ENCODE measurements at places on chromosomes 5 and 9.

- no peak for DNase-seq
Observed at GRCh38 chr9:84276741-84277140, 63.8 kb downstream of the SLC28A3 start.

GRCh38 chr5:59317023-59317773, 576.3 kb downstream of the PDE4D start:
- DNase-seq: no peak

DNA sequence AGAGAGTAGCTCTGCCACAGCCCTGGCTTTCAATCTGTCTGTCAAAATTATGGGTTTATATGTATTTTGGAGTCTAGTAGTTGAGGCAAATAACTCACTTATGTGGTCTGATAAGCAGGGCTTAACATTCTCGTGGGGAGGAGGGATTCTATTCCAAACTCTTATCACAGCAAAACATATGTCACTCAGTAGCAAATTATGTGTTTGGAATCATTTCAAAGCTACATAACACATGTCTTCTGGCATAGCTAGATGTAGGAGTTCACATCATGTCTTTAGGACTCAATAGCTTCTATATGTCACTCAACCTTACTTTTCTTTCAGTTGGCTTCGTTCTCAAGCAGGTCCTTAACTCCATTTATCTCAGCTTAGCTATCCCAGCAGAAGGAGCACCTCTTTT, 144.5 kb upstream of the SEMA6A start:
- DNase-seq: no peak

DNA sequence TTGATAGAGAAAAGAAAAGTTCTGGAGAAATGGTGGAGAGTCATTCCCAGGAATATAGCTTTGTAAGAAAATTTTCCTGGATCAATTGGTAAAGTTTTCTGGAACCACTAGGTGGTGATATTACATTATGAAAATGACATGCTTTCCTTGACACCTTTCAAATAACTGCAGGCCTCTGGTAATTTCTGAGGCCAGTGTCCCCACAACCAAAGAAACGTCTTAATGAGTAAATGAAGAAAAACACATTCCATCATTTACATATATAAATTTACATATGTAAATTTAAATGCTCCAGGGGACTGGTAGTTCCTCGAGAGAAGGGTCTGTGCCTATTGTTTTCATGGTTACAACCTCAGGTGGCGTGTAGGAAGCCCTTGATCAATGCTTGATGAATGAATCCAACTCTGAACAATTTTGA, 17.2 kb upstream of the RGS3 start:
- no peak for DNase-seq

- no peak for DNase-seq
Observed at GRCh38 chr5:14471507-14471906, 110.1 kb upstream of the OTULINL start.

GRCh38 chr9:10438955-10439354, 173.8 kb downstream of the PTPRD start:
- DNase-seq: no peak

DNA sequence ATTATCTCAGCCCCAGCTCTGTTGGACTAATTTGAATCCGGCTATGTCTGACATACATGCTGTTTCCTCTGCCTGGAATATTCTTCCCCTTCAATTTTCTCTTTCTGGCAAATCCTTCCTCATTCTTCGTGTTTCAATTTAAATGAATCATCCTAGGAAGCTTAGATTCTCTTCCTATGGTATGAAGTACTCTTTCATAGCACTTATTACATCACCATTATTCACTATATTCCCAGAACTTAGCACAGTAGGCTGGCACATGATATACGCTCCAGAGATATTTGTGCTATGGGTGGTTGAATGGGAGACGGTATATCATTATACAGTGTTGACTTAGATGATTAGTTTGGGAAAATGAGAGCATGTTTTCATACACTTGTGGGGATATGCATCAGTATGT, 91.0 kb upstream of the JAK2 start:
- no peak for DNase-seq

- no peak for DNase-seq
Observed at GRCh38 chr5:160339406-160340130, 27.2 kb upstream of the CCNJL start.

GRCh38 chr5:120567921-120568320, 103.8 kb downstream of the PRR16 start:
- no peak for DNase-seq

GRCh38 chr9:114026335-114026734, 51.8 kb downstream of the AMBP start:
- peak; percentile 25 for DNase-seq

GRCh38 chr9:83981126-83981871, 694 bp downstream of the RMI1 start:
- DNase-seq: no peak

DNA sequence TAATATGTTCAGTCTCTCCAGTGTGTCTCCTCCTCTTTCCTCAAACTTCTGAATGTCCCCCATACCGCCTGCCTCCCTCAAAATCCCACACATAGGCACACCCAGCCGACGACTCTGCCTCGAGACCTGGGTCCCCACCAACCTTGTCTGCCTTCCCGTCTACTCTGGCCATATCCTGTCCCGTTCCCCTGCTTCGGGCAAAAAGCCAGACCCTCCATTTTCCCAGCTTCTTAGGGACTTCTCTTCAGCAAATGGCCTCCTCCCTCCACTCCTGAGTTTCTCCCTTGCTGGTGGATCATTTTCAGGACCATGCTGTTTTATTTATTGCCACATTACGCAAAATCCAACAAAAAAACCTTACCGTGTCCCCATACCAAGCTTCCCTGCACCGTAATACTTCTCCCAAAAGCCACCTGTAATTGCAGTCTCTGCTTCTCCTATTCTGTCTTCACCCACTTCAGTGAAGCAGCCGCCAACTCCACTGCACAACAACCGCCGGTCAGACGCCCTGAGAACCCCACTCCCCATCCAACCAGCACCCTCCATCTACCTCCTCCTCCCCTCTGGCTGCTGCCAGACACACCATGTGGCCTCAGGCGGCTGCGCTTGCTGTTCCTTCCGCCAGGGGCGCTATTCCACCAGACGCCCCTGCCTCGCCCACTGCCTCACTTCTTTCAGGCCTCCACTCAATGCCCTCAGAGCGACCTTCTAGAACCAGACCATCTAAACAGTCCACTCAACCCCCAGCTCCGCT, 117.0 kb downstream of the TRPM6 start:
- no peak for DNase-seq

DNA sequence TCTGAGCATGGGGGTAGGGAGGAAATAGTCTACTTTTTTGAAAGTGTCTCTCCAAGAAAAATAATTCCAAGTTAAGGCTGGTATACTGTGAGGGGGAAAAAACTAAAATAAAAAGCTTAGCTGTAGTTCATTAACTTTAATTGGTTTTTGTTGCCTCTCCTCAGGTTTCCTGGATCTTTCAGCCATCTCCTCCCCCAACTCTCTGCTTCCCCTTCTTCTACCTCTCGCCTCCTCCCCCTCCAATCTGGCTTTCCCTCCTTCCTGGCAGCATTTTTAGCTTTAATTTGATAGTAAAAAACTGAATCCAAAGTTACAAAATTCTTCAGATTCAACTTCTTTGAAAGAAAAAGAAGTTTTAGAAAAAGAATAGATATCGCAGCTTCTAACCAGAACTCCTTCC, 462.6 kb downstream of the CETN3 start:
- DNase-seq: no peak

GRCh38 chr9:75448281-75448680, 360.0 kb downstream of the OSTF1 start:
- no peak for DNase-seq

DNA sequence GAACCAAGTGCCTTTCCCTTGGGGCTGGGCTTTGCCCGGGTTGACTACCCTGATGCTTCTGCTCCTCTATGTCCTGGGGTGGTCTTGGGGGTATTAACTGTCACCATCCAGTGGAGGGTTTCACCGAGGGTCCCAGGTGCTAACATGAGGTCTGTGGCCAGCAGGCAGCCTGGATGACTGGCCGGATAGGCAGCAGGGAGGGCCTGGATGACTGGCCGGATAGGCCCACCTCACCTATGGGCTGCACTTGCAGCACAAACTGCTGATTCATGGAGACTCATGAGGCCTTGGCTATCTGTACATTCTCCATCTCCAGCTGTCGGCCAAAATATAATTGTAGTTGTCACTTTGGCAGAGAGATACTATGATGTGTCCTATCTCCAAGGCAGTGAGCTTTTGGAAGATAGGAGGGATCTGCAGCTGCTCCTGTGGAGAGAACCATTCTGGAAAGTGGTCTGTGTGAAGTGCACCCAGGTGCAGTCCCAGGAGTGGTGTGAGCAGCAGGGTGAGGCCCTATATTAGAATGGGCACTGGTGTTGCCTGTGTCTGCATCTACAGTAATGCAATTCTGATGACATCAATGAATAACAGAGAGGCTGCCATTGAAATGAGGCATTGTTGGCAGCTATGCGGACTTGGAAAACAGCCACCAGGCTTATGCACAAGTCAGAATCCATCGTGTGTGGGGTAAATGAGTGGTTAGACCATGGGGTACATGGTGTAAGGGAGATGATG, 26.3 kb upstream of the CDKN2AIPNL start:
- no peak for DNase-seq

DNA sequence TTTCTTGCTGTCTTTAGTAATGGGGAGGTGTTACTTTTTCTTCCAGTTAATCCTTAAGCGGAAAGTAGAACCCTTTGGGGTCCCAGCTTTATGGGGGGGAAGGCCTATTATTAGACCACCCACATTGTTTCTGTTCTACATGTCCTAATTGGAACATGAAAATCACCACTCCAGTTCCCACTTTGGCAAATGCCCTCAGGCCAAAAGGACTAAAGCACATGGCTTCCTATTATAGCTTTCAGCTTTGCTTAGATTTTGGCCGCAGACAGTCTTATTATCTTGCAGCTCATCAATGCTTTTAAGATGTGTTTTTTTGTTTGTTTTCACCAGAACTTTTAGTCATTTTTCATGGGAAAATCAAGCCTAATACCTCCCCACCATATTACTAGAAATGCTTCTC, 296.8 kb upstream of the ANKH start:
- no peak for DNase-seq

DNA sequence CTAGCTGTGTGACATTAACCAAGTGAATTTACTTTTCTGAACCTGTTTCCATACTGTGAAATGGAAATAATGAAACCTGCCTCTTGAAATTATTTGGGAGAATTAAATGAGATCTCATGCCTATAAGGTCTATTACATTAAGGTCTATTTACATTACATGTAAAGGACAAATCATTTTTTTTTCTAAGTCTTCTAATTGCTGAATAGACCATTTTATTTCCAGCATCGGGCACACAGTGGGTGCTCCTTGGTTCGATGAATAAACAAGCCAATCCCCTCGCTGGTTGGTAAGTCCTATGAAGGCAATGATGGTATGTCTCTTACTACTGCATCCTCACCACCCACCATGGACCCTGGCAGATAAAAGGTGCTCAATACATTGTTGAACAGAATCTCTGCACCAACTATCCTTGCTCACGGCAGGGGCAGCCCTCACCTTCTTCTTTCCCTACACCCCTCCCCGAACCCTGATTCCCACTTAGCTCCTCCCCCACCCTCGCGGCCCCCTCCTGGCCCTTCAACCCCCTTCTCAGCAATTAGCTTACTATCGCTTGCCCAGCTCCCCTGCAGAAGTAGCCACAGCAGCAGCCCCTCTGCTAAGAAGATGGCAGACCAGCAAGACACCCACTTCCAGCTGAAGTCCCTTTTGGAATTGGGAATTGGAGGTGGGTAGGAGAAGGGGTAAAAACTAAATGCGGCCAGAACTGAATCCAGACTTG, 3.0 kb downstream of the PCDH1 start:
- no peak for DNase-seq

DNA sequence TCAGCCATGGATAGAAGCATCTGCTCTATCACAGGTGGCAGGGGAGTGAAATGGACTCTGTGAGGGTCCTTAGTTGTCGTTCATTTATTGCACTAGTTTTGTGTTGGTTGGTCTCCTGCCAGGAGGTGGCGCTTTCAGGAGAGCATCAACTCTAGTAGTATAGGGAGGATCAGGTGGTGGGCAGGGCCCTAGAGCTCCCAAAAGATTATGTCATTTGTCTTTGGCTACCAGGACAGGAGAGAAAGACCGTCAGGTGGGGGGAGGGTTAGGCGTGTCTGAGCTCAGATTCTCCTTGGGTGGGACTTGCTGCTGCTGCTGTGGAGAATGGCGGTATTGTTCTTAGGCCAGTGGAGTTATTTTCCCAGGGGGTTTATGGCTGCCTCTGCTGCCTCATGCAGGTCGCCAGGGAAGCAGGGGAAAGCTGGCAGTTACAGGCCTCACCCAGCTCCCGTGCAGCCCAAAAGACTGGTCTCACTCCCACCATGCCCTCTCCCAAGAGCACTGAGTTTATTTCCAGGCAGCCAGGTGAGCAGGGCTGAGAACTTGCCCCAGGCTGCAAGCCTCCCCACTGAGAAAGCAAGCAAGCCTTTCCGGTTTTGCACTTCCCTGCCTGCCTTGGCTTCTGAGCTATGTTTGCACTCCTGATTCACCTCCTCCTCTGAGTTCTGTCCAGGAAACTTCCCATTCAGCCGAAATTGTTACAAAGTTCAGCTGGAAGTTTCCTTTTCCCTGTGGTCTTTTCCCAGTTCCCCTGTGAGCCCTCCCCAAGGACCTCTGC, 317.3 kb downstream of the TAF11L14 start:
- no peak for DNase-seq

GRCh38 chr9:129781981-129782380, 21.0 kb upstream of the TOR1B start:
- no peak for DNase-seq

DNA sequence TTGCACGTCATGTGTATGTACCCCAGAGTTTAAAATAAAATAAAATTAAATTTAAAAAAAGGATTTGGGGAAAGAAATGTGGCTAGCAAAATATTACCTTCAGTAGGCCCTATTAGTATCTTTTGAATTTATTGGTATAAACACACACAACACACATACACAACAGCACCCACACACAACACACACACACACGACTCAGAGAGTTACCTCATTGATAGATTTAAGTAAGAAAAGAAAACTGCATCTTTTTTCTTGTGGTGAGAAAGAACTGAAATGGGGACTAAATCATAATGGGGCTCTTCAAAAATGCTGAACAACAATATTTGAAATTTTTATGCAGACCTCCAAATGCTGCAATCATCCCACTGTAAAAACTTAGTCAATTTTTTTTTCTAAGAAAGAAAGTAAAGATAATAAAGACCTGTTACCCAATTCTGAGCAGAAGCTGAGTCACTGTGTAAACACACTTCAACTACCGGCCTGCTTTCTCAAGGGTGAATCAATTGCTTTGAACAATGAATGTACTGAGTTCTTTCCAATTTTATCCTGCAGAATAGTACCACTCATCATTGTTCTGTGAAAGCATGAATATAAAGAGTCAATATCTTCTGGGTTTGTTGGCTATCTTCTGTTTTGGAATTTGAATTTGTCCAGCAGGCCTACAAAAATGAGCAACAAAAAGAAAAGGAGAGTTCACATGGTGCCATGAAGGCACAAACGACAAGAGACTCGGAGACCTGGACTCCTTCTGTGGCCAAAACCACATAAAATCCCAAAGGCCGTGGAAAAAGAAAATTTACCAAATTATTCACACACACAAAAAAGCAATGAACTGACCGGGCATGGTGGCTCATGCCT, 57.9 kb upstream of the CCNG1 start:
- DNase-seq: no peak
